ENCODE measurements at places on chromosomes 16 and 17. TPM values are rescaled to one million over a fixed set of nuclear protein-coding genes. Genes with fewer than 3 reads are reported as not detected.

The HOXB9 gene
- total RNA-seq, result not detected

The BCO1 gene
- 0.09 TPM for total RNA-seq

The KRT32 gene
- total RNA-seq, result not detected

The CPNE7 gene
- total RNA-seq, result 16.1 TPM

The KLHL10 gene
- not detected for total RNA-seq

The PDE6G gene
- total RNA-seq, result 0.45 TPM

The C16orf74 gene
- total RNA-seq, result 17.4 TPM

The EVI2A gene
- total RNA-seq, result 0.94 TPM

The MED13 gene
- 40.3 TPM for total RNA-seq

The SPATA20 gene
- total RNA-seq, result 41.0 TPM

The BICDL2 gene
- total RNA-seq, result not detected

The CD300LB gene
- not detected for total RNA-seq

The SOX8 gene
- total RNA-seq, result 0.45 TPM

The LRRC75A gene
- total RNA-seq, result 1.5 TPM

The SLC16A13 gene
- total RNA-seq, result 0.54 TPM

The ITGAX gene
- 0.81 TPM for total RNA-seq

The SLC38A8 gene
- not detected for total RNA-seq

The SHISA9 gene
- total RNA-seq, result not detected

The ADAD2 gene
- total RNA-seq, result 0.18 TPM

The TMC5 gene
- not detected for total RNA-seq

The GAS2L2 gene
- under 0.01 TPM for total RNA-seq

The SLC47A1 gene
- 3.4 TPM for total RNA-seq

The DRC7 gene
- total RNA-seq, result 0.19 TPM

The NOTUM gene
- under 0.01 TPM for total RNA-seq

The PHKG2 gene
- total RNA-seq, result 13.6 TPM

The HELZ gene
- total RNA-seq, result 45.7 TPM

The SLC52A1 gene
- total RNA-seq, result under 0.01 TPM

The RASL10B gene
- total RNA-seq, result 0.19 TPM

The DNAH17 gene
- 0.09 TPM for total RNA-seq

The SLFN12 gene
- 44.8 TPM for total RNA-seq

The DNAAF8 gene
- 0.45 TPM for total RNA-seq

The OSGIN1 gene
- total RNA-seq, result 1.1 TPM

The KRT24 gene
- not detected for total RNA-seq

The ZG16B gene
- total RNA-seq, result 0.09 TPM

The MRPS23 gene
- 56.4 TPM for total RNA-seq

The GNG13 gene
- not detected for total RNA-seq

The PABPN1L gene
- not detected for total RNA-seq

The EXOSC6 gene
- 33.0 TPM for total RNA-seq

The EPN3 gene
- total RNA-seq, result under 0.01 TPM

The FBXO39 gene
- total RNA-seq, result 0.56 TPM

The MYL4 gene
- not detected for total RNA-seq

The TEX19 gene
- under 0.01 TPM for total RNA-seq

The SDR42E2 gene
- total RNA-seq, result 0.09 TPM

The CHAD gene
- total RNA-seq, result not detected

The CEP295NL gene
- 2.2 TPM for total RNA-seq

The ETV4 gene
- total RNA-seq, result 2.7 TPM

The MPDU1 gene
- total RNA-seq, result 73.6 TPM

The LYZL6 gene
- not detected for total RNA-seq

The IL17C gene
- total RNA-seq, result not detected

The ACBD4 gene
- 5.1 TPM for total RNA-seq

The KRT39 gene
- not detected for total RNA-seq

The PRAC2 gene
- total RNA-seq, result not detected

The ABCC12 gene
- total RNA-seq, result not detected

The RAMP2 gene
- total RNA-seq, result 2.7 TPM

The KAT8 gene
- 36.2 TPM for total RNA-seq
